ENCODE measurements at places on chromosomes 3 and 15.

- no peak for DNase-seq
Observed at GRCh38 chr15:77810130-77810571, 177.4 kb upstream of the LINGO1 start.

DNA sequence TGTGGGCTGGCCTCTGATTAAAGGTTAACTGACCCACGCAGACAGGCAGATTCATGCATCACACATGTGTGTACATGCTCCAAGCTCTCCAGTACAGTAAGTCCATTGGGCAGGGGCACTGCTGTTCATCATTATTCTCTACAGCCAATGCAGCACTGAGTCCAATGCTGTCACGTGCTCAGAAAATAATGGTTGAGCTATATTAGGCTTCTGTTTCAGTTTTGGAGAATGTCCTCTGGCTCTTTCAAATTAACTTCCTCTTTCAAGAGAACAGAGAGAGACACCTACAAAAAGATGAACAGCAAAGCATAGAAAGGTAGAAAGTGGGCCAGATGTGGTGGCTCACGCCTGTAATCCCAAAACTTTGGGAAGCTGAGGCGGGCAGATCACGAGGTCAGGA lies 202.6 kb downstream of the MEX3B start:
- no peak for DNase-seq

GRCh38 chr3:183868796-183869195 lies 15.9 kb downstream of the PARL start:
- DNase-seq, result no peak

- DNase-seq, result no peak
Observed at GRCh38 chr3:72270072-72270681, 485.2 kb upstream of the PROK2 start.

GRCh38 chr3:196227629-196228493 lies 11.5 kb downstream of the SLC51A start:
- DNase-seq, result no peak

DNA sequence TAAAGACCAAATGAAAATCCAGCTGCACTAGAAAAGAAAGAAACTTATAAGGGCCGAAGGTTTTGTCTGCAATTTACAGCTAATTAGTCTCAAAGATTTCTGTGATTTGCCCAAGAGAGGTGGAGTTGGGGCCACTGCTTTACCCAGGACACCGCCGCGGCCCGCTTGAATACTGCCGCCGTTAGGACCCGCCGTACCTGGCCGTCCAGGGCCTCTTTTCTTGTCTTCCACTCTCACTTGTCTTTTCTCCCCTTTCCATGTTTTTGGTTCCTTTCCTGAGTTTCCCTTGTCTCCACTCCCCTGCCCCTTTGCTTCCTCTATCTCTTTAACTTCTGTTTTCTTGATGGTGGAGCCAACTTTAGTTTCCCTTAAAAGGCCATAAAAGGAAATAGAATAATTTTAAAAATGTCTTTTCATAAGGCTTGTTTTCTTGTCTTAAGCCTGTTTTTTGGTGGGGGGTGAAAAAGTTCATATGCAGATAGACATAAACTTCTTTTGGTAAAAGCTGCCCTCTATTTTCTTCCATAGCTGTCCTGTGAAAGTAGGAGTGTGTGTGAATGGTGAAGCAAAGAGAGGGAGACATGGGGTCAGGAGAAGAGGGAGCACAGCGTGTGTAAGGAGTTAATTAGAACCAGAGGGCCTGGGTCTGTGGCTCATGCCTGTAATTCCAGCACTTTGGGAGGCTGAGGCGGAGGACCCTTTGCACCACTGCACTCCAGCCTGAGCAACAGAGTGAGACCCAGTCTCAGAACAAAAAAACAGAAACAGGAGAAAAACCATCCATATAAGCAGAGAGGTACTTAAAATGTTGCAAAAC lies 16.0 kb upstream of the CCNL1 start:
- no peak for DNase-seq

GRCh38 chr3:128584412-128585020 lies 66.1 kb downstream of the RPN1 start:
- DNase-seq, result no peak
